A172 (cell line): ENCODE measurements at places on chromosomes 5 and 9. TPM values are rescaled to one million over a fixed set of nuclear protein-coding genes. Genes with fewer than 3 reads are reported as not detected.

The DRD1 gene
- total RNA-seq, result not detected in 2 replicates

The TMEM174 gene
- not detected in 2 replicates for total RNA-seq

The DPYSL3 gene
- 308 and 485 TPM in 2 replicates for total RNA-seq

The SHISAL2B gene
- not detected in 2 replicates for total RNA-seq

The IFNB1 gene
- total RNA-seq, result not detected in 2 replicates

The KLHL3 gene
- total RNA-seq, result 0.43 and 1.3 TPM in 2 replicates

The KCNN2 gene
- total RNA-seq, result not detected in 2 replicates

The SOWAHA gene
- total RNA-seq, result not detected in 2 replicates

The ANXA2R gene
- total RNA-seq, result 8.0 and 9.4 TPM in 2 replicates

The IGIP gene
- 2.5 and 3.2 TPM in 2 replicates for total RNA-seq

The PCDHGC3 gene
- total RNA-seq, result 46.6 and 51.7 TPM in 2 replicates

The ADAMTSL2 gene
- 0.12 and 0.16 TPM in 2 replicates for total RNA-seq

The MEIKIN gene
- total RNA-seq, result not detected in 2 replicates

The NUP188 gene
- 57.4 and 76.4 TPM in 2 replicates for total RNA-seq

The PCDHA5 gene
- 0.10 and 0.12 TPM in 2 replicates for total RNA-seq

The DMRTA1 gene
- 0.88 and 2.3 TPM in 2 replicates for total RNA-seq

The SLCO6A1 gene
- total RNA-seq, result not detected in 2 replicates
